ENCODE measurements at places on chromosomes 13 and 19.

DNA sequence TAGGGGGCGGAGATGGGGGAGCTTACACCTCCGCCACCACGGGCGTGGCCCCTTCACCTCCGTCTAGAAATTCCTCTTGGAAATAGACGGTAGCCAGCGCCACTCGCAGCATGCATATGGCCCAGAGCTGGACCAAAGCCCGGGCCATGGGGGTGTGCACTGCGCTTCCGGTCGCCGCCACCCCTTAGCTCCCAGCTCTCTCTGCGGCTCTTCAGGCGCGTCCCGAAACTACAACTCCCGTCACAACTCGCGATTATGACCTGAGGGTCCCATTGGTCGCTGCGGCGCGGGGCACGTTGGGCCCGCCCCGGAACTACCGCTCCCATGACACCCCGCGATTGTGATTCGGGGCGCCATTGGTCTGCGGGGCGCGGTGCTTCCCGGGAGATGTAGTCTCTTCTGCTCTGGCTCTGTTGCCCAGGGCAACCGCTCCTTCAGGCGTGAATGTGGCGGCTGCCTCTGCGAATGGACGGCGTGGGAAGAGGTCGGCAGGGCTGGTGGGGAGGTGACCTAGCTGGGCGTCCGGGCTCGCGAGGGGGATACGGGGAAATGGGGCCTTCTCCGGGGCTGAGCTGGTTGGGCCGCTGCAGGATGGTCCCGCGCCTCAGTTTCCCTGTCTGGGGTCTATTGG is at the start of the genes C19orf44 and CALR3:
Gene C19orf44 (plus strand): TSS at position 413 of the 631 bp plus-strand sequence. CDS start 4,399 bp downstream, outside the sequence.
Gene CALR3 (minus strand): TSS at position 186 of the 631 bp plus-strand sequence. CDS start 38 bp downstream, at position 148.
- peak within 1 kb of the TSS; percentile 96 for H3K4me3 ChIP-seq
- peaks cover 9% of the 10 kb centered on the region for H3K4me1 ChIP-seq
- peak within 1 kb of the TSS; percentile 89 for H3K27ac ChIP-seq

GRCh38 chr13:111403266-111403665 is 82.8 kb downstream of the TEX29 start:
- H3K4me3 ChIP-seq, result no peak overlapping the region
- H3K27me3 ChIP-seq, result no peaks in the 10 kb centered on the region
- no peak overlapping the region for H3K27ac ChIP-seq
- DNase-seq, result no peak
- no peaks in the 10 kb centered on the region for H3K4me1 ChIP-seq

GRCh38 chr13:30159446-30159839 is 147.9 kb downstream of the KATNAL1 start:
- H3K27me3 ChIP-seq, result peaks cover 5% of the 10 kb centered on the region
- peak; percentile 46 for DNase-seq
- no peaks in the 10 kb centered on the region for H3K36me3 ChIP-seq
- H3K27ac ChIP-seq, result no peak overlapping the region
- no peak overlapping the region for H3K4me3 ChIP-seq
- H3K4me1 ChIP-seq, result peaks cover 21% of the 10 kb centered on the region

DNA sequence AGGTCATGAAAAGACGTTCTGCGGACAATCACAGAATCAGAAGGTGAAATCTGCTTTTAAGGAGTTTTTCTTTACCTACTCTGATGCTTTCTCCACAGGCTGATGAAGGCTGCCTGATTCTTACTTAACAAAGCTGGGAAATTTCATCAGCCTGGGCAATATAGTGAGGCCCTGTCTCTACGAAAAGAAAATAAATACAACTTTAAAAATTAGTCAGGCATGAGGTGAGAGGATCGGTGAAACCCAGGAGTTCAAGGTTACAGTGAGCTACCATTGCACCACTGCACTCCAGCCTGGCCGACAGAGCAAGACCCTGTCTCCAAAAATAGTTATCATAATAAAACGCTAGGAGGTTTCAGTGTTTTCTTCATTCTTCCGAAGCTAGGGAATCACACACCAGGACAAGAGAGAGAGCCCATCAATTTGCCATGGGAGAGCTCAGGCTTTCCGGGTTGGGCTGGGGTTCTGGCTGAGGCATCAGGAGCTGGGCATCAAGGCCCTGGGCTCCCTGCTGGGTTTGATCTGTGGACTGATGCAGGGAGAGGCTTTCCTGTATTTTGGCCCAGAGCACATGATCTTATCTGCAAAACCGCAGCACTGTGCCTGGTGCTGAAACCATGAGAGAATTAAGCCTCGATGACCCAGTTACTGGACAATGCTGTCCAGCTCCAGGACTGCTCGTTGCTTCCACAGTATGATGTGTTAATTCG is 25.1 kb upstream of the CEBPG start:
- peaks cover 13% of the 10 kb centered on the region for H3K27me3 ChIP-seq
- H3K4me3 ChIP-seq, result no peak overlapping the region
- no peaks in the 10 kb centered on the region for H3K36me3 ChIP-seq
- DNase-seq, result no peak

- no peak overlapping the region for H3K27ac ChIP-seq
- no peak overlapping the region for H3K4me3 ChIP-seq
- no peaks in the 10 kb centered on the region for H3K36me3 ChIP-seq
- no peak for DNase-seq
- no peaks in the 10 kb centered on the region for H3K27me3 ChIP-seq
- H3K4me1 ChIP-seq, result no peaks in the 10 kb centered on the region
Measured at GRCh38 chr13:109281903-109282635, 504.3 kb downstream of the IRS2 start.

DNA sequence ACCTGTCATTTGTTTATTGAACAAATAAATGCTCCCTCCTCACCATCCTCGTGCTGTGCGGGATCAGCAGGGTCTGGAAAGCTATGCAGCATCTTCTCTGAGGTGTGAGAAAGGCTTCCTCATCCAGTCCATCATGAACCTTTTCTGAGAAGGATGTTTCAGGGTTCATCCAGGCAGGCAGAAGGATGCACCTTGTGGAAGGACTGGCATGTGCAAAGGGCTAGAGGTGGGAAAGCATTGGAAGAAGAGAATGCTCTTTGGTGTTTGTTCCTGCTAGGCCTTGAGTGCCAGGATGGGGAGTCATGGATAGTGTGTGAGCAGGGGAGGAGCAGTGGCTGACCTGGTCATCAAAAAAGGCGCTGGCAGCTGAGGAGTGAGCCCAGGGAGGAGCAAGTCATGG is 6.6 kb downstream of the PALM start:
- no peak overlapping the region for H3K27ac ChIP-seq
- no peaks in the 10 kb centered on the region for H3K4me1 ChIP-seq
- H3K36me3 ChIP-seq, result no peaks in the 10 kb centered on the region
- DNase-seq, result no peak

- H3K36me3 ChIP-seq, result peaks cover 14% of the 10 kb centered on the region
- peaks cover 13% of the 10 kb centered on the region for H3K27me3 ChIP-seq
- H3K27ac ChIP-seq, result peak overlapping the region; percentile 68
- H3K4me3 ChIP-seq, result peak overlapping the region; percentile 81
Measured at GRCh38 chr19:46015687-46016425, 7.0 kb downstream of the PGLYRP1 start.

- DNase-seq, result no peak
- no peaks in the 10 kb centered on the region for H3K4me1 ChIP-seq
- H3K27me3 ChIP-seq, result no peaks in the 10 kb centered on the region
- no peak overlapping the region for H3K27ac ChIP-seq
Measured at GRCh38 chr13:83499286-83499685, 383.0 kb downstream of the SLITRK1 start.

- no peak overlapping the region for H3K27ac ChIP-seq
- no peaks in the 10 kb centered on the region for H3K27me3 ChIP-seq
- H3K4me1 ChIP-seq, result peaks cover 3% of the 10 kb centered on the region
- DNase-seq, result no peak
- no peaks in the 10 kb centered on the region for H3K36me3 ChIP-seq
- H3K4me3 ChIP-seq, result no peak overlapping the region
Measured at GRCh38 chr19:49730166-49730565, 32.9 kb downstream of the TSKS start.

DNA sequence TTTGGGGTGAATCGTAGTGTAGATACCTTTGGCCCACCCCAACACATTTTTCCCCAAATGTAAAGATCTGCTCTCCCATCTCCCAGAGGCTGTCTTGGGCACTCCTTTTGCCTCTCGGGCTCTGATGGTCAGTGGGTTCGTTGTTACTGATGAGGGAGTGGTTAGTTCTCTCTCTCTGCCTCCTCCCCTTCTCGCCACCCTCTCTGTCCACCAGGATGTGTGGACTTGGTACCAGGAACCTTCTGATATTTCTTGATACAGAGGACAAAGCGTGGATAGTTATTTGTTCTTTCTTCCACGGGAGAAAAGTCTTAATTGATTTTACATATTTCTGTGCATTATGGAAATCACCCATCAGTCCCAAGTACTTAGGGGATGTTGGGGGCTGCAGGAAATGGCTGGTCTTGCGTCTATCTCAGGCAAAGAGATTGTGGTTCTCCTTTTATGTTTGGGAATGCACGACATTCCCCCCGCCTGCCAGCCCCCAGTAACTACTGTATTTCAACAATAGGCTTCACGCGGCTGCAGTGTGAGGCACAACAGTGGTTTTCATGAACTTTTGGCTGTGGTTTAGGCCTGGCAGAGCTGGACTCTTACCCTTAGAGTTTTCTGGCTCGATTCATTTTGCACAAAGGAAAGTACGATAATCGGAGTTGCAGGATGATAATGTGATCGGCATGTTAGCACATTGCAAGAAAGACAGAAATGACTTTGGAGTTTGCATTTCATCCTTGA is 79.0 kb upstream of the ZNF536 start:
- H3K4me1 ChIP-seq, result no peaks in the 10 kb centered on the region
- H3K27ac ChIP-seq, result no peak overlapping the region
- H3K4me3 ChIP-seq, result no peak overlapping the region
- no peak for DNase-seq
- no peaks in the 10 kb centered on the region for H3K27me3 ChIP-seq
- no peaks in the 10 kb centered on the region for H3K36me3 ChIP-seq

GRCh38 chr19:6242677-6243076 is 37.1 kb downstream of the MLLT1 start:
- peaks cover 26% of the 10 kb centered on the region for H3K36me3 ChIP-seq
- no peaks in the 10 kb centered on the region for H3K27me3 ChIP-seq
- peaks cover 38% of the 10 kb centered on the region for H3K4me1 ChIP-seq
- no peak overlapping the region for H3K4me3 ChIP-seq
- no peak for DNase-seq

GRCh38 chr13:30370146-30370545 is 52.1 kb upstream of the UBE2L5 start:
- peaks cover 51% of the 10 kb centered on the region for H3K36me3 ChIP-seq
- H3K4me1 ChIP-seq, result peaks cover 62% of the 10 kb centered on the region
- no peak for DNase-seq

DNA sequence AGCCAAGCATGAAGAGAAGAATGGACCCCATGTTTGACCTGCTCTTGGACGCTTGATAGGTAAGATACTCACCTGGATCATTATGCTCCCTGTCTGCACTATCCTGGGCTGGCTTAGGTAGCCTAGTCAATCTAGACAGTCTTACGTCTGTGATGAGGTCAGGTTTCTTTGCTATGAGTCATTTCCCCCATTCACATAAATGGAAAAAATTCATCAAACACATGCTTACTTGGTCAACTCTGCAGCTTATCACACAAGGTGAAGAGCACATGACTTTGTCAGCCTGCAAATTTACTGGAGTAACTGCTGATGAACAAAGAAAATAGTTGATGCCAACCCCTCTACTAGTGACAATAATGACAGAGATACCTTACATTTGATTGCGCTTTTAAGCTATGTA is 170.0 kb downstream of the NUFIP1 start:
- no peaks in the 10 kb centered on the region for H3K36me3 ChIP-seq
- no peak overlapping the region for H3K4me3 ChIP-seq
- H3K4me1 ChIP-seq, result no peaks in the 10 kb centered on the region
- peaks cover 3% of the 10 kb centered on the region for H3K27me3 ChIP-seq

- peaks cover 12% of the 10 kb centered on the region for H3K27me3 ChIP-seq
- H3K4me3 ChIP-seq, result no peak overlapping the region
- H3K36me3 ChIP-seq, result no peaks in the 10 kb centered on the region
- H3K27ac ChIP-seq, result no peak overlapping the region
Measured at GRCh38 chr13:78972561-78972960, 313.6 kb upstream of the OBI1 start.

DNA sequence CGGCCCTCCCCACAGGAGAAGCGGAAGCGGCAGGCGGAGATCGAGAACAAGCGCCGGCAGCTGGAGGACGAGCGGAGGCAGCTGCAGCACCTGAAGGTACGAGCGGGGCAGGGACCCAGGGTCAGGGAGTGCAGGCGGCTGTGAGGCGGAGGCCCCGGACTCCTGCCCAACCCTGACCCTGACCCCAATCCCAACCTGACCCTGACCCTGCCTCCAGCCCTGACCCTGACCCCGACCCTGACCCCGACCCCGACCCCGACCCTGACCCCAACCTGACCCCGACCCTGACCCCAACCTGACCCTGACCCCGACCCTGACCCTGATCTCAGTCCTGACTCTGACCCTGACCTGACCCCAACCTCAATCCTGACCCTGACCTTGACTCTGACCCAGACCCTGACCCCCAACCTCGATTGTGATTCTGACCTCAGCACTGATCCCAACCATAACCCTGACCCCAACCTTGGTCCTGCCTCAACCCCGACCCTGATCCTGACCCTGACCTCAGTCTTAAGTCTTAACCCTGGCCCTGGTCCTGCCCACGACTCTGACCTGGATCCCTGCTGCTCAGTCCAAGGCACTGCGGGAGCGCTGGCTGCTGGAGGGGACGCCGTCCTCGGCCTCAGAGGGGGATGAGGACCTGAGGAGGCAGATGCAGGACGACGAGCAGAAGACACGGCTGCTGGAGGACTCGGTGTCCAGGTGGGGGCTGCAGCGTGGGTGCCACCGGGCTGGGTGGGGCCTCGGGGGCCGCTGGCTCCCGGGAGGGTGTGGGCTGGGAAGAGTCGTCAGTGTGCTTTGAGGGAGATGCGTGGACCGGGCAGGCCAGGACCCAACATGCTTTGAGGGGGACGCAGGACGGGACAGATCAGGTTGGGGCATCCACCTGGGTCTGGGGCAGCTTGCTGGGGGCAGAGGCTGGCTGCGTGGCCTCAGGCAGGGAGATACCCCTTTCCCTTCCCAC is 18.5 kb downstream of the PALM start:
- DNase-seq, result no peak
- H3K27ac ChIP-seq, result no peak overlapping the region
- no peaks in the 10 kb centered on the region for H3K36me3 ChIP-seq

DNA sequence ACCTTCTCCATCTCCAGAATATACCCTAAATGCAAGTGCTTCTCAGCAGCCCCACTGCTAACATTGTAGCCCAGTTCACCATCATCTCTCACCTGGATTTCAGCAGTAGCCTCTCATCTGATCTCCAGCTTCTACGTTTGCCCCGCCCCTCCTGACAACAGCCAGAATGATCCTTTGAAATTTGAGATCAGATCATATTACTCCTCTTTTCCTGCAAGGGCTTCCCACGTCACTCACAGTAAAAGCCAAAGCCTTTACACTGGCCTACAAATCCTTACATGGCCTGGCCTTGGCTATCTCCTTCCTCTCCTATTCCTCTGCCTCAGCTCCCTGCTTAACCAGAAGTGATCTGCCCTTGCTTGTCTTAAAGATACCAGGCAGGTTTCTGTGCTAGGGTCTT is 94.3 kb upstream of the NBEA start:
- no peaks in the 10 kb centered on the region for H3K27me3 ChIP-seq
- no peak overlapping the region for H3K27ac ChIP-seq
- no peaks in the 10 kb centered on the region for H3K4me1 ChIP-seq
- no peaks in the 10 kb centered on the region for H3K36me3 ChIP-seq

GRCh38 chr13:77544355-77544754 is 8.8 kb downstream of the SCEL start:
- H3K27me3 ChIP-seq, result peaks cover 6% of the 10 kb centered on the region
- H3K27ac ChIP-seq, result no peak overlapping the region
- H3K4me1 ChIP-seq, result no peaks in the 10 kb centered on the region
- H3K36me3 ChIP-seq, result no peaks in the 10 kb centered on the region

Data from activated CD8-positive, alpha-beta T cell treated with anti-CD3 and anti-CD28 coated beads, Interleukin-2, amount 10 ng/mL, durations not matched to agents 7 days and 5 days (primary cell).